ENCODE measurements at places on chromosomes 4 and X. TPM values are rescaled to one million over a fixed set of nuclear protein-coding genes. Genes with fewer than 3 reads are reported as not detected.

GRCh38 chr4:40563401-40563800, 66.3 kb downstream of the RBM47 start:
- no peak for DNase-seq

DNA sequence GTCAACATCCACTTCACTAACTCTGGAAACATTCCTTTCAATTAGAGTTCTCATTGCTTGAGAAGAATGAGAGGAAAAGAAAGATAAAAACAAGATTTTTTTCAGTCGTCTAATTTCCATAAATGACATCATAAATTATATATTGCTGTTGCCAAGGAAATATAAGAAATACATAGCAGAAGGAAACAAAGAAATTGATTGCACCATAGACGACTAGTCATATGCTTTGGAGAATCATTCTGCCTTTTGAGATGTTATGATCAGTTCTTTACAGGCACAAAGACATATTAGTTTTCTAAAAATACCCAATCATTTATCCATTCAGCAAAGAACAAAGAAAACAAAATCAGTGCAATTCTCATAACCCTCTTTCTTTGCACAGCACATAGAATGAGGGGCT, 672 bp upstream of the C1QTNF7 start:
- no peak for DNase-seq

GRCh38 chr4:144656850-144657249, 10.9 kb downstream of the HHIP start:
- DNase-seq: no peak

DNA sequence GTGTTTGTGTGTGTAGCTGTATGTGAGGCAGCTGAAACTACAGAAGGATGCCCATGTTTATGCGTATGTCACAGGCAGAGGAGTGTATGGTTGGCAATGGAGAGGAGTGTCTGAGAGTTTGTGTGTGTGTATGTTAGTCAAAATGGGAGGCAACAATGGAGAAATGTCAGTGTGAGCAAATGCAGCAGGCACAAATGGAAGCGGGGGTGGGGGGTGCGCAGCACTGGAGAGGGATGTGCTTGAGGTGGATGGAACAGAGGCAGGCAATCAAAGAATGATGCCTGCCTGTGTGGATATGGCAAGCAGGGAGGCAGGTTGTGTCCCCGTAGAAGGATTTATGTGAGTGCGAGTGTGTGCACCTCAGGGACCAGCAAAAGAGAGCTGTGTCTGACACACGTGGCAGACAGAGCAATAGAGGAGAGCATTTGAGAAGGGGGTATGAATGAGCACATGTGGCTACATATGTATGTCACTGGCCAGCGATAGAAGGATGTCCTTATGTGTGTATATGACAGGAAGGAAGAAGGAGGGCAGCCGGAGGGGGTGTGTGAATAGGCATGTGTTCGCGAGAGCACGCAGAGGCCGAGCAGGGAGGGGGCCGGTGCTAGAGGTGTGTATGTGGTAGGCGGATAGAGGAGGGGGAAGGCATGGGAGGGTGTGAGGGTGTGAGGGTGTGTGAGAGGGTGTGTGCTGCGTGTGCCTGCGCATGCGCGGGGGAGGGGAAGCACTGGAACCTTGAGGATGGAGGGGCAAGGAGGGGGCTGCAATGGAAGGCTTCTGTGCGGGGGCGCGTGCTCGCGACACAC, 1.1 kb downstream of the PJA1 start:
- no peak for DNase-seq

- DNase-seq: no peak
Observed at GRCh38 chr4:52919461-52919860, 57.3 kb downstream of the RASL11B start.

DNA sequence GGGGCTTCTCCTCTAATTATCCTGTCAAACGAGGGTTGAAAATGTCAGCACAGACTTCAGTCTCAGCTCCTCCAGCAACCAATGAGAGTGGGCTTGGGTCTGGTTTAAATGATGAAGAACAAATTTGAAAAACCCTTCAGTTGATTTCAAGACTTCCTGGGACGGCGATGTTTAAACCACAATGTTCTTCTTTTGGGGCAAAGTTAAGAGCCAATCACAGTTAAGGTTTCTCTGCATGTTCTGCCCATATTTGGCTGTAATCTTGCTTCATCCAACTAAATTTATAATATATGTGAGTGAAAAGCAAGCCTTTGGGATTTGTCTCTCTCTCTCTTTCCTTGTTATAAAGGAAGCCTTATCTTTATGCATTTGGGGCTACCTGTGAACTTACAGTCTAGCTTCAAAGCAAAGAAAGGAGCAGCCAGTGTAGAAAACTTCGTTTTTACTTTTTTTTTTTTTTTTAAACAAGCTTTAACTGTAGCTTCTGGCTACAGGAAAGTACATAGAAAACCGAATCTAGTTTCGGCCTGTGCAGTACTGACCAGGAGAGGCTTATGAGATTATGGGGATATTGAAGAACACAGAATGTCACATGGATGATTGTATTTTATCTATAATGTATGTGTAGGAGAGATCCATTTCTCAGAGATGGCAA, 46.8 kb upstream of the FAM9C start:
- DNase-seq: no peak

- no peak for DNase-seq
Observed at GRCh38 chrX:77768787-77769186, 17.2 kb downstream of the ATRX start.

GRCh38 chr4:130419211-130419975, 1323.4 kb downstream of the C4orf33 start:
- DNase-seq: no peak

GRCh38 chr4:178556796-178557195, 1114.6 kb upstream of the AGA start:
- no peak for DNase-seq

DNA sequence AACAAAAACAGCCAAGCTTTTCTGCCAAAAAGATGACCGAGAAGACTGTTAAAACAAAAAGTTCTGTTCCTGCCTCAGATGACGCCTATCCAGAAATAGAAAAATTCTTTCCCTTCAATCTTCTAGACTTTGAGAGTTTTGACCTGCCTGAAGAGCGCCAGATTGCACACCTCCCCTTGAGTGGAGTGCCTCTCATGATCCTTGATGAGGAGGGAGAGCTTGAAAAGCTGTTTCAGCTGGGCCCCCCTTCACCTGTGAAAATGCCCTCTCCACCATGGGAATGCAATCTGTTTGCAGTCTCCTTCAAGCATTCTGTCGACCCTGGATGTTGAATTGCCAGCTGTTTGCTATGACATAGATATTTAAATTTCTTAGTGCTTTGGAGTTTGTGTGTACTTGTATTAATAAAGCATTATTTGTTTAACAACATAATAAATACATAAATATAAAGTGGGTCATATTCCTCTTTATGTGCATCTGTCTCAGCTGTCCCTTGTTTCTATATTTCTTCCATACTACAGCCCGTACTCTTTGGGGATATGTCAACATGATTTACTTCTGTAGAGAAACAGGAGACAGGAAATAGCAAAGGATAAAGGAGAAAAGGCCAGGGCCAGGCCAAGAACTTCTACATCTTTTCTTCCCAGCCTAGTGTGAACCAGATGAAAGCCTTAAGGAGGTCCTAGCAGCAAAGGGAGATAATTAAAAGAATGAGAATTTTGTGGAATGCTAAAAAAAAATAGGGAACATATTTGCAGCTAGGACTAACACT, 667 bp downstream of the PTTG2 start:
- no peak for DNase-seq

DNA sequence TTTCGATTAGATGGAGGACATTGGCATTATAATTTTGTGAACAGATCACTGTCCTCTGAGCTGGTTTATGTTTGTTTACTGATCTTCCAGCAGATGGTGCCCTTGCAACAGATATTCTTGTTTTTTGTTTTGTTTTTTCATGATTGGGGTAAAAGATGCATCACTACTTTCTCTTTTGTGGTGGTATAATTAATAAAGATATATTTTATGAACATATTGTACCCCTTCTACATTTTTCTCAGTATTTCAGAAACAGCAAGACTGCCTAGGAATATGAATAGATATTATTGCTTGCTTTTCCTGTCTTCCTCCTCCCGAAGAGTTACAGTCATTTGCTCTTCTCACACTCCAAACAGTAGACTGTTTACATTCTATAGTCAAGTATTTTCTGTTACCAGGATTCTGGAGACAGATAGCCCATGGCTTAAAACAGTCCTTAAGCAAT, 905.2 kb downstream of the TRAM1L1 start:
- DNase-seq: no peak

DNA sequence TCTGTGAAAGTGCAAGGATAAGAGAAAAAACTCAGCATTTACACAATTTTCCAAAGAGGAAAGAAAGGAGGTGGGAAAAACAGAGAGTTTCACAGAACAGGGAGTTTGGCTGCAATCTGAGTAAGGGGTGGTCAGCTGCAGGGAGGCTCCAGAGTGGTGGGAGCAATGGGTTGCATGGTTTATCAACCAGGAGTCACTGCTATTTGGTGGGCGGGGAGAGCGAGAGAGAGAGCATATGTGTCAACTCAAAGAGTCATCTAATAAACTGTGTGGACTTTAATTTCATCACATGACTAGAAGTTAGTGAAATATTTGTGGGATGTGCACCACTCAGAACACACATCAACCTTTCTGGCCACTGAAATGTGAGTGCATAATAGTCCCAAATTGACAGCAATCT, 94.6 kb downstream of the FAM13A start:
- DNase-seq: no peak

- no peak for DNase-seq
Observed at GRCh38 chr4:58453956-58454355, 1343.8 kb upstream of the IGFBP7 start.

- DNase-seq: no peak
Observed at GRCh38 chrX:41097326-41097725, 12.1 kb downstream of the USP9X start.

- DNase-seq: no peak
Observed at GRCh38 chr4:29467044-29467717, 1253.0 kb upstream of the PCDH7 start.

DNA sequence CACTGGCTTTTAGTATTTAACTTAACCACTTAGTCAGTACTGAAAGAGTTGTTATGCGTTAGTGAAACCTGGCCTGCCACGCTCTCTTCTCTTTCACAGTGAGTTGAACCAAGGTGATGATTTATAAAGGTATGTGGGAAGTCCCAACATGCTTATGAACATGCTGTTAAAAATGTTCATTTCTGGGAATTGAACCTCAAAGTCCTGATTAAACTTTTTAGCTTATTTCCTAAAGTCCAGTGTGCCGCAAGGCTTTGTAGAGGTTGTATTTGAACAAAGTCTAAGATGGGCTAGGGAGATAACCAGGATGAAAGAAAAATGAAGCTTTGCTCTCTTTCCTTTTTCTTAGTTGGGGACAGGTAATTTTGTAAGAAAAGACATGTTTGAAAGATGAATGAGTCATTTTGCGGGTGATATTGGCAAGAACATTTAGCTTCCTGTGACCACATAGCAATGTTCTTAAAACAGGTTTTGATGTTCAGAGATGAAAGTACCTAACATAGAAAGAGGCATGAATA, 270.3 kb downstream of the DTHD1 start:
- no peak for DNase-seq

DNA sequence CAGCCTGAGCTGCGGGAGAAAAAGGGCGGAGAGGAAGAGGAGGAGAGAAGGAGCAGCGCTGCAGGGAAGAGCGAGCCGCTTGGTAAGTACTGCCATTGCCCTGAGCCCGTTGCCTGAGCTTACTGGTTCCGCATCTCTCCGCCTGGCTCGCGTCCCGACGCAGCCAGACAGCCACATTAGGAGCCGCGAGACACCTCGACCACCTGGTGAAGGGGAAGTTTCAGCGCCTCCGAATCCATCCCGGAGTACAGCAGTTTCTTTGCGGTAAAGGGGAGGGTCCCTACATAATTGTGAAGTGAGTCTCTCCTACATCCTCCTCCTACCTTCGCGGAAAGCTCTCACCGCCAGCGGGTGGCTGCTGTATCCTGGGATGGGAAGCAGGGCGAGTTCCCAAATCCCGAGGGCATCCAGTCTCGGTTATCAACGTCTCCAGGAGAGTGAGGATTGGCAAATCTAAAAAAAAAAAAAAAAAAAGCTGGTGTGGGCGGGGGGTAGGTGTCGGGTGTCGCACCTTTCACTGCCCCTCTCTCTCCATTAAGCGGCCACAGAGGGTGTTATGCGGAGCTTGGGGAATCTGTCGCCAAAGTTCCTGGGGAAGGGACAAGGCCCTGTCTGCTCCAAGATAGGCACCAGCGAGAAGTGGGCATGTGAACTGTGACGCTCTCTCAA, 7.9 kb downstream of the TBX22 start:
- DNase-seq: no peak

DNA sequence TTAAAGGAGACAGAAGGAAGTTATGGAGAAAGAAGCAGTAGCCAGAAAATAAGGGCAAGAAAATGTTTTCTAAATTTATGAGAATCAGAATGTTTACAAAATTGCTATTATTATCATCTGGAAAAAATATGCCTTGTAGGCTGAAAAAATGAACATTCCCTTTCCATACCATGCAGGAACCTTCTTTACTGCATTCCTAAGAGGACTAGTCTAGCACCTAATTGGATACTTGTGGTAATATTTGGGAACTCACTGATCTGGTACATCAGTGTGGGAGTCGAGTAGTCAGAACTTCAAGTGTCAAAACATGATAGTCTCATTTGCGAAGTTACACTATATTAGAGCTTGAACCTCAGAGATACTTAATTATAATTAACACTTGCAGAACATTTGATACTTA, 51.9 kb downstream of the TET2 start:
- DNase-seq: no peak

GRCh38 chrX:15853586-15854079, 980 bp downstream of the AP1S2 start:
- DNase-seq: no peak

DNA sequence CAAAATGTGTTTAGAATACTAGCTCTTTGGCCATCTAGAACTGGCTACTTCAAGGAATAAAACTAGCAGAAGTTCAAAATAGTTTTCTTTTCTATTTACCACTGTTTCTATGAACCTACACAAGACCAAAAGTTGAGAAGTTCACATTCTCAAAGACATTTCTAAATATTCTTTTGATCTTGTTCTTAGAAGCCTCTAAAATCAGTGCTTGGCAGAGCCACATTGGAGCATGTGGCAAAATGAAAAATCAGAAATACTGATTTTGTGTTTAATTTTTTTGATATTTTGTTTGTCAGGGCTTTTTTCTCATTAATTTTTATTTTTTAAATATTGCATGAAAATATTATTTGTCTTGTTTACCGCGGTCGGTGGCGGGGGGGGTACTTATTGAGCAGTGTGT, 853.8 kb upstream of the INTU start:
- DNase-seq: no peak

GRCh38 chr4:74093981-74094623, 4.9 kb downstream of the CXCL2 start:
- DNase-seq: no peak

GRCh38 chr4:105894660-105895582, at the start of gene NPNT:
Gene NPNT, plus strand, starts transcription at chr4:105895471. Its CDS starts 182 bp downstream, at chr4:105895653.
- DNase-seq: no peak

GRCh38 chr4:38670109-38670901, 6.3 kb downstream of the KLF3 start:
- no peak for DNase-seq

Gene SPANXD
- not detected for total RNA-seq

Gene NXF2B
- not detected for total RNA-seq

Gene ARMCX4
- 1.8 TPM for total RNA-seq

Gene FATE1
- total RNA-seq: not detected

Gene NCAPG
- 6.2 TPM for total RNA-seq

Gene CYBB
- 0.38 TPM for total RNA-seq

Gene TLR10
- total RNA-seq: not detected

Gene SPANXA1
- total RNA-seq: 0.41 TPM

Gene CLGN
- 12.1 TPM for total RNA-seq

Gene SPATA4
- 0.34 TPM for total RNA-seq

Gene RBM46
- total RNA-seq: 0.04 TPM

Gene CENPVL3
- total RNA-seq: 6.8 TPM

Gene CAPN6
- 0.27 TPM for total RNA-seq

Gene COMMD8
- total RNA-seq: 38.1 TPM

Gene LANCL3
- 0.13 TPM for total RNA-seq

Gene CDX4
- not detected for total RNA-seq

Data from kidney epithelial cell (primary cell).